ENCODE measurements at places on chromosomes 5 and 9.

- no peak for DNase-seq
Measured at GRCh38 chr9:2389404-2389803, 232.2 kb upstream of the VLDLR start.

DNA sequence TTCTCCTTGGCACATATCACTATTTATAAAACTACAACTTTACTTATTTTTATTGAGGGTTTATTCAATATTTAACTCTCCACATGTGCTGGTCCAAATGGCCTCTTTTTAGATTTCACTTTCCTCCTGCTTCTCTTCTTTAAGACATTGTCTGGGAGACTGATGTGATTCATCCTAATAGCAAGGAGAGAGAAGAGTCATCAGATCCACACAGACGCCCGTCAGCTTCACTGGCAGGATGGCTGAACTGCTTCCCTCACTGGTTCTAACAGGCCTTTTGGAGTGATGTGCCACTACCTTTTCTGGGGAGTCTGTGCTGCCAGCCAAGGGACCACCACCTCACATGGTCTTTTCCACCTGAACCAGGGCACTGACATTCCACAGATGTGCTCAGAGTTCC lies 16.5 kb upstream of the ROR2 start:
- no peak for DNase-seq

DNA sequence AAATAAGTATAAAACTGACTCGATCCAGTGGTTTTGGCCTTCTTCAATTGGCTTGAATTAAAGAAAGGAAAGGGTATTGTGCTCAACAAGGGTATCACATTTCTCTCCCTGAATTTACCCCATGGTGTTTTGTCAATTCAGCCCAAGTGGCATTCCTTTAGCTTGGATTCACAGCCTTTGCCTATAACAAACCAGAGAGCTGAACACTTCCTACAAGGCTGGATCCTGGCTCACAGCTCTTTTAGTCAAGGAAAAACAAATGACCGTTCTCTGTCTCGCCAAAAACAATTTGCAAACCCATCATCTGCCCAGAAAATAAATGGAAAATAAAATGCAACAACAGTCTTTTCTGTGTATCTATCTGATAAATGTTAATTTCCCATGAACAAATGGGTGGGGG lies 5.7 kb downstream of the ZNF366 start:
- no peak for DNase-seq

DNA sequence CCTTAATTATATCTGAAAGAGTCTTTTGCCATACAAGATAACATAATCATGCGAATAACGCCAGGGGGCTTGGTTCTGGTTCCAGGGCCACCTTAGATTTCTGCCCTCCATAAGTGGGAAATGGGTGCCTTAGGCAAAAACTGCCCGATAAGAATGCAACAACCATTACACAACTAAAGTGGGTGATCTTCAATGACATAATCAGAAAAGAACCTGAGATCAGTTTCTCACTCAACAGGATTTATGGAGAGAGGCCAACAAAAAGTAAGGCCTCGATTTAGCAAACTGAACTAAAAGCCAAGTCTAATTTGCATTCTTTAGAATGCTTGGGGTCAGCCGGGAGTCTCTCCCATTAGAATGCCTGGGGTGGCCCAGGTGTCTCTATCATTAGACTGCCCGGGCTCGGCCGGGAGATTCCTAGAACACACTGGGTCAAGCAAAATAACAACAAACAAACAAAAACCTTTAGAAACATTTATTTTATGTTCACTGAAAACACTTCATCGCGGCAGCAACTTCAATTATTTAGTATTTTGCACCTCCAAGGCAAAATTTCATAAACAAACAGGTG lies 194.8 kb downstream of the AUH start:
- no peak for DNase-seq

DNA sequence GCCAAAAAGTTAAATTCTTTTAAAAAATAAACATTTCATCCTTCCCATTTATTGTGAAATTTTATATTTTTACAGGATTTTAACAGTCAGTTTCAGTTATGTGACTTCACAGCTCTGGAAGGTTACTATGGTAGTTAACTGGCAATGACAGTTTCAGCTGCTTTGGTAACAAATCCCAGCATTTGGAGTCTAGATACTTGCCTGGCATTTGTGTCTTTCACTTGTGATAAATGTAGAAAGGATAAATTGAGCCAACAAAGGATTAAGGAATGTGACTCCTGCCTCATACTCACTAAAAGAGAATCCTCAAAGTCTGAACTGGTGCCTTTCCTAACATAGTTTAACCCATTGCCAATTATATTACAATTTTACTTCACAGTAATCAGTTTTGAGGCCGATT lies 315.5 kb downstream of the FER start:
- no peak for DNase-seq

DNA sequence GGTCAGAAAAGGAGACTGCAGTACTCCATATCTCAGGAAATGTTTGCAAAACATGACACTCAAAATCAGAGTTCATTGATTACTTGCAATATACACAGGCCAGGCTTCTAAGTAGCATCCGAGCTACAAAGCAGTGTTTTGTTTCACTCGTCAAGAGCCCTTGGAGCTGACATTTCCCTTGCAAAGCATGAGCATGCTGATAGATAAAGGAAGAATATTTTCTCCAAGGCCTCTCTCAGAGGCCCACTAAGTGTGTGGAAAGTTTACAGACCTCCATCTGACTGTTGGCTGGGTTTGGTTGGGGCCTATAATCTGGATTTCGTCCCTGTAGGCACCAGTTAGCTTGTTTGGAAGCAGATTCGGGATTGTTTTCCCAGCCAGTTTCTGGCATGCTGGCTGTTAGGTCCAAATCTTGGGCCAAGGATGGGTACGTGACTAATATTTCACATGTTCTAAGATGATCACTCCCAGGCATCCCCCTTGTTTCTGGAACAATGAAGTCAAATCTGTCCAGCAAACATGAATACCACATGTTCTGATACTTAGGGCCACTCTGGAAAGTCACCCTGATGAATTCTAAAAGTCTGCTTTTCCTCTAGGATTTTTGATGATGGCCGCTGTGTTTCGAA lies 161.3 kb downstream of the RFK start:
- DNase-seq: no peak

GRCh38 chr5:61461417-61461816 lies 129.4 kb downstream of the ZSWIM6 start:
- DNase-seq: no peak

DNA sequence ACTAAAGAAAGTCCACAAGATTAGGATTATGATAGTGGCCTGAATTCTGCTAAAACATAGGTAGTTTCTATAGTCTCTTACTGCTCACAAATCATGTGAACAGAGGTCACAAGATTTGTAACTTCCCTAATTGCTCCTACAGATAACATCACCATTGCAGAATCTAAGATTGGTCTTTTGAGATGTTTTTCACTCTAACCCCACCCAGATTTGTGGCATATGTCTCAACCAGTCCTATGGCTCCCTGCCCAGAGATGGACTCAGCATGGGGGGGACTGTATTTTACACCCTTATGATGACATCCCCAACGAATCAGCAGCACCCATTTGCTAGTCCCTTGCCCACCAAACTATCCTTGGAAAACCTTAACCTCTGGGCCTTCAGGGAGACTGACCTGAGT lies 1046.2 kb downstream of the CDH12 start:
- no peak for DNase-seq

GRCh38 chr5:66894480-66895240 lies 298.5 kb downstream of the MAST4 start:
- no peak for DNase-seq

- no peak for DNase-seq
Measured at GRCh38 chr9:81858657-81859430, 69.4 kb upstream of the SPATA31D4 start.

DNA sequence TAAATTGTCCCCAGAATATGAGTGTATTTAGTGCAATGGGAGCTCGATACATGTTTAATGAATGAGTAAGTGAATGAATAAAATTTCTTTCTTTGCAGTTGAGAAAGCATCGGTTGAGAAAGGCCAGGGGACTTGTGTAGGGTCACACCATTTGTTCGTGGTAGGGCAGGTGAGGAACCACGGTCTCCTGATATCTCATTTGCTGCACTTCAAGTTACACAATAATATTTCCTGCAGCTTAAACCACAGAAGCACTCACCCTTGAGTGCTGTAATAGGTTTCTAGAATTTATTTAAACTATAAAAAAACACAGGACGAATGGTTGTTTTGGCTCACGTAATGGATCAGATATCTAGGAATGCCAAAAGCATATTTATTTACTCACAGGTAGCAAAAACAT lies 429.8 kb downstream of the SPATA31D1 start:
- no peak for DNase-seq

GRCh38 chr5:159453209-159453608 lies 122.9 kb upstream of the IL12B start:
- no peak for DNase-seq

DNA sequence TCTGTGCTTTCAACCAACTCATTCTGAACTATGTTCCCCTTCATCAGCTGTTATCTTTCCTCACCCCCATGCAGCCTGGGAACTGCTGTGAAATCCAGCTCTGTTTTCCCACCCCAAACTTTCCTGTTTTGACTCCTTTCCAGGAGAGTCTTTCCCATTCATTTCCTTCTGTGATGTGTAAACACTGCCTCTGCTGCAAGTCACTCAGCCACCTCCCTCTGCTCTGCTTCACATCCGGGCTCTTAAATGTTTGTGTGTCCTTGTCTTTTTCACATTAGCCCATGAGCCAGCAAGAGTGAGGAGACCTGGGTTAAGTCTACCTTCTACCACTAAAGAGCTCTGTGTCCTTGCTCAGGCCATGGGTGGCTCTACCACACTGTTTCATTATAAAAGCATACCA lies 137.5 kb downstream of the ICE1 start:
- DNase-seq: no peak

GRCh38 chr5:176796411-176796810 lies 13.9 kb upstream of the UNC5A start:
- no peak for DNase-seq

DNA sequence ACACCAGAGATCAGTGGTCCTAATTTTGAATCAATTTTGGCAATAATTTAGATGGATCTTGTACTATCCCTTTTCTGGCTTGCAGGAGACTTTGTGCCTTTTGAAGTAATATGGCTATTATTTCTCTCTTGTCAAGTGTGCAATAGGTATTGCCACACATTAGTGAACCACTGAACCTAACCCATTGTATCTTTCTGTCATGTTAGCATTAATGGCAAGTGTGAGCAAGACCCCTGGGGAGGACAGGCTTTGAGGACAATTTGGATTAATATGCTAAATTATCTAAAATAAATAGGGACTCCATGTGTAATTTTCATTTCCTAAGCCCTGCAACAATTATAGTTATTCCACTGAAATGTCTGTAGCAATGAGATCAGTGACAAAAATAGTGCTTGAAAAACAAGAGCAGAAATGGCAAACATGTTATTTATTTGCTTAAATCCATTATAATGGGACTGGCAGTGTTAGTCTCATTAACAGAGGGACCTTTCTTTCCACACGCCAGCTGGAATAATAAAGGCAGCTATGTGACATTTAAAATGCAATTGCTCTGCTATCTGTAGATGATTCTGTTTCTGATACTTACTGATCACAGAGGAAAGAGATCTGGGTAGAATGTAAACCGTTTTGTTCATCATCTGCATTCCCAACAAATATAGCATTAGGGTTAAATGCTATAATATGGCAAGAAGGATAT lies 753.3 kb upstream of the ZNF608 start:
- DNase-seq: no peak

DNA sequence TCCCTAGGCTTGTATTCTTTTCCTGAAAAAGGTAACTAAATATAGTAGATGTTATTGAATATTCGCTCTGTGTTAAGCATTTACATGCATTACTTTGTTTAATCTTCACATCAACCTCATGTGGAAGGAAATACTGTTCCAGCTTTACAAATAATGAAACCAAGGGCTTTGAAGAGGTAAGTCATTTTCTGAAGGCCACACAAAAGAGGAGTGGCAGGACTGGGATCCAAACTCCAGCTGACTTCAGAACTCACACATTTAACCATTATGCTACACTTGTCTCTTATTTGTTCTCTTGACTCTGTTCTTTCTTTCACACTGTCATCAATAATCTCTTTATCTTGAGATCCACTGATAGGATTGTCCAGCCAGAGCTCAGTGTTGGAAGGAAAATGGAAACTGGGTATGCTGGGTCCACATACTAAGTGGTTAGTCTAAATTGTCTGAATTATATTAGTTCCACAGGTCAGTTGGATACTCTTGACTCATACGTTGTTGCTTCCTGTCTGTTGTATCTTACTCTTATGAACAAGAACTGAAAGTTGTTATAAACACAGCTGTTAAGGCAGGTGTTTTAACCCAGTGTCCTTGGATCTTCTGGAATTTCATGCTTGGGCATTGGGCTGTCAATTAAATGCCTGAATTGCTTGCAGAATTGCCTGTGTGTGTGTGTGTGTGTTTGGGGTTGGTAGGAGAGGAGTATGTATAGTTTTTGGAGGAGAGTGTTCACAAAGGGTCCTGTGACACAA lies 65.6 kb downstream of the TLE4 start:
- DNase-seq: no peak
